Mesenchymal stem cell (in vitro differentiated cells and primary cell): ENCODE measurements at places on chromosomes 4 and X.

GRCh38 chr4:77446601-77447000 is 159.0 kb upstream of the CXCL13 start:
- DNase-seq = no peak

- DNase-seq = no peak
These were observed 172.1 kb upstream of the MAP3K15 start for GRCh38 chrX:19687395-19687794.

DNA sequence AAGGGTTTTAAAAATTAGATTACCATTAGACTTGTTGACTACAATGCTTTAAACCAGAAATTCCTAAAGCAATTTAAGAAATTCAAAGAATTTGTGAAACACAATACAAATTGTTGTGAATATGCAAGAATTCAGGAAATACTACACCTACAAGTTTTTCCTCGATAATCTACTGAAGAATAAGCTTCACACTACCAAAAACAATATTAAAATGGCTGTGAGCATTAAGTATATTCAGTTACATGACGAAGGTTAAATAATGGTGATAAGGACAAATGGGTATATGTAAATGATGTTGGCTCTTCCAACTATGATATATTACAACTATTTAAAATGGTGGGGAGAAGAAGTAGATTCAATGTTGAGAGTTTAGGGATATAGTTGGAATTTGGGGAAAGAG is 111.1 kb upstream of the HTR2C start:
- DNase-seq = no peak

DNA sequence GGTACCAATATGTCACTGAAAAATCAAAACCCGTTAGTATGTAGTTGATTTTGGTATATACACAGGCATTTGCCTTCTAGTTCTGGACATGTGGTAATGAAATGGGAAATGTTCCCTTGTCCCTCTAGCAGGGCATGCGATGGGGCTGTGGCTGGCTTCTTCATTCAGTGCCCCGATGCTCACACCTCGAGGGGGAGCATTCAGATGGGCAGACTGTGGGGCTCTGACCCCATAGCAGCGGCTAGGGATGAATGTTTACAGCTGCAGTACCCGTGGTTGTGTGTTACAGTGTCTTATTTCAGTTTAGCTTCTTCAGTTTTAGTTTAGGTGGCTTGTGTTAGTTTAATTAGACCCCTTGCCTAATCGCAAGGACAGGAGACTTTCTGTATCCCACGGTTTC is 1741.0 kb upstream of the PCDH10 start:
- no peak for DNase-seq

- DNase-seq = no peak
These were observed 66.8 kb downstream of the RTL9 start for GRCh38 chrX:110425222-110426154.

DNA sequence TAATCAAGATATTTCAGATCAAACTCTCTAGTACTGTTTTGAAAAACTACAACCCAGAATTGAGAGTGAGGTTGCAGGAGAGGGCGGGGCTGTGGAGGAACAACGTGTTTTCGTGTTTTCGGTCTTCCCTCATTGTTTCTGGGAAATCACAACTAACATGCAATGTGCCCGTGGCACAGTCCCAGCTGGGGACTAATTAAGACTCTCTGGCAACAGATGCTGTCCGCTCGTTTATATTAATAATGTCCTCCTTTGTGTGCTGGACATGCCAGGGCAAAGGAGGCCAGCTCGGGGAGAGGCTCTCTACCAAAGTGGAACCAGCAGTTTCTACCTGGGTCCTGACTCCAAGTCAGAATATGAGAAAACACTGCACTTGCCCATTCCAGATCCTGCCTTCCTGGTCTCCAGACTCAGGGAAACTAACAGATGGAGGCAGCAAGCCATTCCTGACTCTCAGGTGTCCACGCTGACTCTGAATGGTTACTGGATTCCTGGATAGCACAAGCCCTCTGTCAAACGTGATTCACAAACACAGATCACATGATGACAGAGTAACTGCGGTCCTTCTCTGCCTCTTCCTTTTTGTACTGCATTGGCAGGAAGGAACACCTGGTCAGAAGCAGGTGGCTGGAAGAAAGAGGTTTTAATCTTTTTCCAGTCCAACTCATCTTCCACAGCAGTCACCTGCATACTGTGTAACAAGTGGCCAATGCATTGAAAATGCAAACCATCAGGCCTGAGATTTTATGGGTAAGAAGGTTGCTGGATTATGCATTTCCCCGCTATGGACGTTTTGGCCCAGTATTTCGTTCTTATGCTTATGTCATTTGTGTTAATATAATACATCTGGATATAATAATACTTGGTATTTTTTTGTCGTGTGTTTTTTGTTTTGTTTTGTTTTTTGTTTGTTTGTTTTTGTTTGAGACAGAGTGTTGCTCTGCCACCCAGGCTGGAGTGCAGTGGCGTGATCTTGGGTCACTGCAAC is 65.0 kb downstream of the COQ2 start:
- no peak for DNase-seq

- DNase-seq = no peak
These were observed 17.6 kb downstream of the THAP9 start for GRCh38 chr4:82918091-82918490.

GRCh38 chrX:14027036-14027435 is 2.7 kb downstream of the GEMIN8 start:
- DNase-seq = no peak

DNA sequence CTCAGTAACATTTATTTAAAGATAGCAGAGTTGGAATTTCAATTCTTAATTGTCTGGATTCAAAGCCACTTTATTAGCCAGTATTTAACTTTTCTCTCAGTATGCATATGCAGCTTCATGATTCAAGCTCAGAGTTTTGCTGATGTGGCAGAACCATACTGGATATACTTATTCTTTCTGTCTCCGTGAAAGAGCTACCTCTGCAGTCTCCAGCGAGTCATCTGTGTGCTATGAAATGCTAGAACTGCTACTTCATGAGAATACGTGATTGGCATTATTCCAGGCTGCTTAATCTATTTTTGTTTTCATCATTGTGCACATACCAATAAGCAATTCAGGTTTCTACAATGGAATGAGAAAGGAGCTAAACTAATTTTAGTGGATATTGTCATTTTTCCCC is 743.7 kb downstream of the C4orf33 start:
- no peak for DNase-seq

- DNase-seq = peak; percentile 6
These were observed 44.3 kb downstream of the CASP6 start for GRCh38 chr4:109658871-109659410.

GRCh38 chr4:127783026-127783769 is 1.1 kb downstream of the HSPA4L start:
- DNase-seq = peak; percentile 37
